ENCODE measurements at places on chromosomes 2 and 18. TPM values are rescaled to one million over a fixed set of nuclear protein-coding genes. Genes with fewer than 3 reads are reported as not detected.

GRCh38 chr18:32759611-32760167 lies 13.1 kb downstream of the KLHL14 start:
- no peaks in the 10 kb centered on the region for H3K36me3 ChIP-seq
- H3K4me3 ChIP-seq, result no peak overlapping the region
- no peak overlapping the region for H3K27ac ChIP-seq
- no peaks in the 10 kb centered on the region for H3K4me1 ChIP-seq
- H3K27me3 ChIP-seq, result peaks cover 8% of the 10 kb centered on the region

KIF5C gene
- 0.25 TPM for polyA plus RNA-seq

DNA sequence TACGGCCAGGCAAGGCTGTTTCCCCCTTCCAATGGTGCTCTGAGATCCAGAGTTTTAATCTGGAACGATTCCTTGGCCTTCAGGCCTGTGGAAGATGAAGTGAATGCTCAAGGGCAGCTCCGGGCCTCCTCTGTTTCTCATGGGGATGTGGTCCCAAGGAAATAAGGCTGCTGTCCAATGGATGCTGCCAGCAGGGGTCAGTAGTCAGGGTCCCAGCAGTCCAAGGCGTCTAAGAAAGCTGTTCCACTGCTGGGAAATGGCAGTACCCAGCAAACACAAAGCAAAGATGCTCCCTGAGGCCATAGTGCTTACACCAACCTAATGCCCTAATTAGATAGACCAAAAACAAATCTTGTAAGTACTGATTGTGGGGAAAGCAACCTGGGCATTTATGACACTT lies 12.5 kb downstream of the NMS start:
- DNase-seq, result no peak
- no peak overlapping the region for H3K4me3 ChIP-seq
- no peaks in the 10 kb centered on the region for H3K4me1 ChIP-seq

GRCh38 chr2:207801259-207801658 lies 31.6 kb upstream of the FZD5 start:
- H3K27ac ChIP-seq, result no peak overlapping the region
- no peak for DNase-seq
- H3K4me1 ChIP-seq, result peaks cover 9% of the 10 kb centered on the region
- H3K36me3 ChIP-seq, result no peaks in the 10 kb centered on the region
- no peak overlapping the region for H3K4me3 ChIP-seq
- H3K27me3 ChIP-seq, result no peaks in the 10 kb centered on the region

DNA sequence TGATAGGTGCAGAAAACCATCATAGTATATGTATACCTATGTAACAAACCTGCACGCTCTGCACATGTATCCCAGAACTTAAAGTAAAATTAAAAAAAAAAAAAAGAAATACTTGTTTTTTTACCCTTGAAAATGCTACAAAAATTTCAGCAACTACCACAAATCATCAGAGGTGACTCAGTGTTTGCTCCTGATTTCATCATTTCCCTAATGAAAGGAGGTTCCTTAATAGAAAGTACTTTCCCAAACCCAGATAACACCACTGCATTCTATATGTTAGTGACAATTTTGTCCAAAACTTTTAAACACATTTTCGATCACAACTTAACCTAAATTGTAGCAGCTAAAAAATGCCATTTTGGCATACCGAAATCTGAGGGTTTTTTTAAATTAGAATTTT lies 163.3 kb downstream of the SLC39A10 start:
- no peaks in the 10 kb centered on the region for H3K27me3 ChIP-seq
- no peak for DNase-seq
- no peaks in the 10 kb centered on the region for H3K4me1 ChIP-seq
- H3K4me3 ChIP-seq, result no peak overlapping the region
- no peak overlapping the region for H3K27ac ChIP-seq

DNA sequence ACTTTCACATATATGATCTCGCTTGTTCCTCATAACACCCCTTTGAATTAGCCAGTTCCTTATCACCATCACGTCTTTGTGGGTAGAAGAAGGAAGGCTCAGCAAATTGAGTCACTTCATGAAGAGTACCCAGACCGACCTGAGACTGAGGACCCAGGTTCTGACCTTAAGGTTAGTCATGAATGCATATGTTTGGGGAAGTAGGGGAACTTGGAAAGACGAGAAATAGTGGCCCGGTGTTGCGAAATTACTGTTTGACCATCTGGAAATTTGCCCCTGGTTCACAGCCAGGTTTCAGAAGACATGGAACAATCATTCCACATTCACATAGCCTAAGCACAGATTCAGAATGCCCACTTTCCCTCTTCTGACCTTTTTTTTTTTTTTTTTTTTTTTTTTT lies 59.8 kb downstream of the MEIS1 start:
- H3K4me3 ChIP-seq, result no peak overlapping the region
- no peaks in the 10 kb centered on the region for H3K27me3 ChIP-seq
- no peak for DNase-seq
- H3K36me3 ChIP-seq, result no peaks in the 10 kb centered on the region
- H3K4me1 ChIP-seq, result peaks cover 28% of the 10 kb centered on the region
- H3K27ac ChIP-seq, result no peak overlapping the region

GRCh38 chr2:219107758-219108157 lies 47.0 kb upstream of the IHH start:
- H3K4me3 ChIP-seq, result no peak overlapping the region
- peak; percentile 34 for DNase-seq
- no peaks in the 10 kb centered on the region for H3K27me3 ChIP-seq
- no peak overlapping the region for H3K27ac ChIP-seq

AQP4 gene
- polyA plus RNA-seq, result 1.8 TPM

ALPI gene
- polyA plus RNA-seq, result not detected
